Activated CD4-positive, alpha-beta T cell treated with anti-CD3 and anti-CD28 coated beads, Interleukin-2, amount 50 U/mL, for 4 hours (primary cell): ENCODE measurements at places on chromosomes 1 and 21.

DNA sequence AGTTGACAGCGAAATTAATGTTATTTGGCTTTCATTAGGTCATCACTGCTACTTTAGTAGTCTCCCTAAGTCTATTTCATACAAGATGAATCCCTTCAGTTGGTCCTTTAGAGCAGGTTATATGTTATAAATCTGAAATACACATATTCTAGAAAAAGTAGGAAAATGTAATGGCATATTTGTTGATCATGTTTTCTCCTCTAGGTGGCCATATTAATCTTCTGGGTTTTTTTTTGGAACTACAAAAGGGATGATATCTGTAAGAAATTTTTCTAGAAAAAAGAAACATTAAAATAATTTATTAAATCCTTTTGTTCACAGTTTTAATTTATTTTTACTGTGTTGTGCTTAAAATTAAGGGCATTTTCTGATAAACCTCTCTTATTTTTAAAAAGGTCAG lies 87.9 kb downstream of the SYT14 start:
- no peak for DNase-seq

DNA sequence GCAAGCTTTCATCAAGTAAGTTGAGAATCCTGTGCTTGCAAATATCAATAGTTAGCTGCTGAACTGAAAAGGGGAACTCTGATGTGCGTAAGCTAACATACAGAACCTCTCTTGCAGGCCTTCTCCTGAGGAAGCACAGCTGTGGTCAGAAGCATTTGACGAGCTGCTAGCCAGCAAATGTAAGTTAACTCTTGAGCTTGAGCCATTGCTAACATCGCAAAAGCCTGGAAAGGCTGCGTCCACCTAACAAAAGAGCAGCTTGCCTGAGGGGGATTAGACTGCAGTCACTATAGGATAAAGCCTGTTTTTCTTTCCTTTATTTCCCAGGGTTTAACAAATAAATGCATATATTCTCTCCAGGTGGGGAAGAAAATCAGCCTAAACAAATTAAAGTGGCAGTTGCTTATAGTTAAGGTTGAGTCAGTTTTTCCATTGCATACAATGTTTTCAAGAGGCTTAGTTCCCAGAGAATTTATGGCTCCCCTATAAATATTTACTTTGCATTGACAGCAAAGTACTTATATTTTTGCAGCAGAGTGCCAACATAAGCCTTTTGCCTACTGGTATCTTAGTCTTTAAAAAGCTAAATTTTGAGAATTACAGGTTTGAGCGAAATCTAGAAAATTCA lies 1.5 kb downstream of the RGS2 start:
- no peak for DNase-seq

GRCh38 chr1:6108937-6109614 lies 63.4 kb downstream of the KCNAB2 start:
- no peak for DNase-seq

DNA sequence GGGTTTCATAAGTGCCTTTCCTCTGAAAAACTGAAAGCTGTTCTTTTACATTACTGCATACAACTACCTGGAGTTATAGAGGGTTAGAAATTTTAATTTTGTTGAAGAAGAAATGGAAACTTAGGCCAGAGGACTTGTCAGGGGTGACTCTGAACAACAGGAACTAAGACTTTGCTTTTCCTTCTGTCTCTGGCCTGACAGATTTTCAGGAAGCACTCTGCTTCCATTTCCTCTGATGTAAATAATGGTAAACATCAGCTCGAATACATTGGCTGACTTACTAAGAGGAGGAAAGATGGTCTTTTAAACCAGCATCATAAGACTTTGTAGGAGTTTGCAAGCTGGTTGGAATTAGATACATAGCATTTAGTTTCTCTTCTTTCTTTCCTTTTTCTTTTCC lies 27.1 kb upstream of the PLEKHM2 start:
- DNase-seq: no peak

- no peak for DNase-seq
Measured at GRCh38 chr1:228810878-228811711, 75.8 kb downstream of the RHOU start.

DNA sequence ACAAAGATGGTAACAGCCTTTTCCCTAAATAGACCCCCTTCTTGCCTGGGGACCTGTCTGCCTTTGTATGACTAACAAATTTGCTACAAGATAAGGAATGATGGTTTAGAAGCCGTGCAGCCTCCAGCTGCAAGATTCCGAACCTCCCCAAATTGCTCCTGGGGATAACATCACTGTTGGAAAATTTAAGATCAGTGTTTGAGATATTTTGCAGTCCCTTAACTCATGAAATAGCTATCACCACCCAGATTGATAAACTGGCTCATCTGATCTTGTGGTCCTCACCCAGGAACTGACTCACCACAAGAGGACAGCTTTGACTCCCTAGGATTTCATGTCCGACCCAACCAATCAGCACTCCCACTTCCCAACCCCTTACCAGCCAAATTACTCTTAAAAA lies 254.7 kb downstream of the USH2A start:
- no peak for DNase-seq

DNA sequence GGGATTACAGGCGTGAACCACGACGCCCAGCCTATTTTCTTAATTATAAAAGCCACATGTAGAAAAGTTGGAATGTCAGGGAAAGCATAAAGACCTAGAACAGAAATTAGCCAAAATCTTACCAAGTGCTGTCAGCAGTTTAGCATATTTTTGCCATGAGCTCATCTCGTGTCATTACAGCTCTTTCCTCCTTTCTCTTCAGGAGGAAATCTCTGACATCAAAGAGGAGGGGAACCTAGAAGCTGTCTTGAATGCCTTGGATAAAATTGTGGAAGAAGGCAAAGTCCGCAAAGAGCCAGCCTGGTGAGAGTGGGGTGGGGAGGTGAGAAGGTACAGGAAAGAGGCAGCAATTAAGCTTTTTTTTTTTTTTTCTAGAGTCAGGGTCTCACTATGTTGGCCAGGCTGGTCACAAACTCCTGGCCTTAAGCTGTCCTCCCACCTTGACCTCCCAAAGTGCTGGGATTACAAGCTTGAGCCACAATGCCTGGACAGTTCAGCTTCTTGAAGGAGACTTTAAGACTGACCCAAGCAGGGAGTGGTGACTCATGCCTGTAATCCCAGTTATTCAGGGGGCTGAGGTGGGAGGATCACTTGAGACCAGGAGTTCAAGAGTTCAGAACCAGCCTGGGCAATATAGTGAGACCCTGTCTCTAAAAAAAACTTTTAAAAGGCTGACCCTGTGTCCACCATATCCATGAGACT lies 8.4 kb upstream of the BGLAP start:
- DNase-seq: no peak

DNA sequence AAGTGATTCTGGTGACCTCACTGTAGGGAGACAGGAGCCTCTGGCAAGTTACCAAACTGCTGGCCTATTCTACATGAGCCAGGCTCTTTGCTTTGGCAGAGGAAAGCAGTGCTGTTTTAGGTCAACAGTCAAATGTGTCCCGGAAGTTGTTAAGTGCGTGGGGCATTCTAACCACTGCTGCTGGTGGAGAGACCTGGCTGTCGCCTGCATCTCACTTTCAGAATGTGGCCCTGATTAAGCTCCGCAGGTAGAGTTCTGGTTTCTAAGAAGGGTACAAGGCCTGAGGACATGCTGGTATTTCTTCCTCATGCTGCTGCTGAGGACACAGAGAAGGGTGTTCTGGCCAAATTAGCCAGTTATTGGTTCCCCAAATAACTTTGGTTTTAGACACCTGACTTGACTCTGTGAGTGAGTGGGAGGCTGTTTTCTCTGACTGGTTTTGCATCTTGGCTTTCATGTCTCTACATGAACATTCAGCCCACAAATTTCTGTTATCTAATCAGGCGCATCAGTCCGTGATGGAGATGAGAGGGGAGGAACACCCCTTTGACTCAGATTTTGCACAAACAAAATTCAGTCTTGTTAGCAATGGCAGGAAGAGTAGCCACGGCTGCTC lies 120.8 kb downstream of the LMO4 start:
- no peak for DNase-seq
